ENCODE measurements at places on chromosomes 4 and X.

DNA sequence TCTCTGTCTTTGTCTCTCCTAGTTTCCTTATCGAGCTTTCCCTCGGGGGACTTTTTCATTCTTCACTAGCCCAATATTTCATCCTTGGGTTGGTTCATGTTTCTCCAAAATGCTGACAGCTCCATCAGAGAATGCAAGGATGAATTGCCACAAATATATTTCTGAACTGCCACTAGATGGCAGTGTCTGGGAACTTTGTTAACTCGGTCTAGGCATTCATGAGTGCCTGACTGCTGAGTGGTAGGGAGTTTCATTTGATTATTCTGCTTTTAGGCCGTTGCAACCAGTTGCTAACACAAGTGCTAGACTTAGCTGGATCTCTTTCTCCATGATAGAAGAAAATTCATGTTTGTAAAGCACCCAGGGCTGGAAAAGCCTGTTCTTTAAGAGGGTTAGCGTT lies 73.5 kb upstream of the RAP2C start:
- no peak for DNase-seq

GRCh38 chr4:159152181-159152580 lies 49.3 kb downstream of the RAPGEF2 start:
- no peak for DNase-seq

GRCh38 chr4:110139815-110140214 lies 58.6 kb downstream of the ELOVL6 start:
- no peak for DNase-seq

DNA sequence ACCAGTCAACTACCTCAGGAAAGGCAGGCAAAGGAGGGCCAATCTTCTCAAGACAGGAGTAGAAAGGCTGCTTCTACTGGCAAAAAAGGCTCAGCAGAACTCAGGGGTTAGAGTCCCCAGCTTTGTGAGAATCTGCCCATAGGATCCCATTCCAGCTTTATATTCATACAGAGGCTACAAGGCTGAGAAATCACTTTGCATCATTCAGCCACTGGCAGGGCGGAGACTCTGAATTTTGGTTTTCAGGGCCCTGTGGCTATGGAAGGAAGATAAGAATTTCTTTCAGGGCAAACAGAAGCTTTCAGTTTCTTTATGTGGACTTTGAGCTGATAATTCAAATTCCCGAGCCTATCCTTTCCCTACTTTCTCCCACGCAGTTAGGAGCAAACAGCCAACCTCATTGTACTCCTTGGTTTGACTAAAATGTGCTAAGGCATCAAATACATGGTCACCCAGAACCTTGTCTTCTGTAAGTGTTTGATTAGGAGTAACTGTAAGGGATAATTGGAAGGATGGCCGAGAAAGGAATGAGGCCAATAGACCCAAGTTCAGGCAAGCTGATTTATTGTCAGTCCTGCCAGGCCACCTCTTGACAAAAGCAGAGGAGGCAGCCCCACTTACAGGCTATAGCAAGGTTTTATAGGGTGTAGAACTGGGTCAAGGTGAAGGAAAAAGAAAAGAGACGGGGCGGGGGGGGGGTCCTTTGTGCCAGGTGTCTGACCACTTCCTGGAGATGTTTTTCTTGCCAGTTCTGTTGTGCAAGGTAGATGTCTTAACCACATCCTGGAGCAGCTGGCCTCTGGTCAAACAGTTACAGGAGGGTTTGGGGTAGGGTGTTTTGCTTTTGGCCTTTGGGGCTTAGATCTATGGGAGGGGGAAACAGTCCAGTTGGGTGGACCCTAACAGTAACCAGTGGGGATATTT lies 165.3 kb upstream of the PPP1R2C start:
- no peak for DNase-seq

GRCh38 chr4:141307241-141307689 lies 86.6 kb downstream of the ZNF330 start:
- DNase-seq: peak; percentile 20

GRCh38 chrX:121120690-121121605 lies 73.5 kb downstream of the GLUD2 start:
- no peak for DNase-seq

DNA sequence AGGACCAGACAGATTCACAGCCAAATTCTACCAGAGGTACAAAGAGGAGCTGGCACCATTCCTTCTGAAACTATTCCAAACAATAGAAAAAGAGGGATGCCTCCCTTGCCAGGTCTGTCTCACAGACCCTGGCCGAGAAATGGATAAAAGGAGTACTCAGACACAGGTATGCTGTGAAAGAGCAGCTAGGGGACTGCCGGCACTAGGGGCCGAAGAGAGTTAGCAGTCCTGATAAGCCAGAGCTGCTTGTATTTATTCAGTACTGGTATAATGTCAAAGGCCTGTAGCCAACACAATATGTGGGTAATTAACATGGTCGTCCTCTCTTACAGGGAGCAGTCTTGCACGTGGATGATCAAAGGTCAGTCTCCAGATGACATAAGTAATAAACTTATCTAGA lies 1042.1 kb upstream of the LCORL start:
- DNase-seq: no peak

Data from NCI-H1694 treated with DMSO at 0.1 percent for 48 hours (cell line).